PC-9 (cell line): ENCODE measurements at places on chromosomes 2 and 18.

DNA sequence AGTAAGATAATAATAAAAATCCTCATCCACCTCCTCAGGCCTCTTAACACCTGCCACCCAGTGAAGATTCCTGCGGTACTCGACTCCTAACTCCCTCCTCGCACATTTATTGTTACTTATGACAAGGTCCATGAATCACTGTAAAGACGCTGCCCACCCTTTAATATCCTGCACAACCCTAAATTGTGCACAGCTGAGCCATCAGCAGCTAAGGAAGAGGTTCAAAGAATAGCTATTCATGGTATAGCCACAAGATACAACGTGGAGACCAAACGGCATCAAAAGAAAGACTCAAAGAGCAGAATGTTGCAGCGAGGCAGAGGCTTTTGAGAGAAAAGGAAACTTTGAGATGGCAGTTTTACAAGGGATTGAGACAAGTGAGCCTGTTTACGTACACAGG lies 266.3 kb downstream of the SATB2 start:
- DNase-seq = no peak

DNA sequence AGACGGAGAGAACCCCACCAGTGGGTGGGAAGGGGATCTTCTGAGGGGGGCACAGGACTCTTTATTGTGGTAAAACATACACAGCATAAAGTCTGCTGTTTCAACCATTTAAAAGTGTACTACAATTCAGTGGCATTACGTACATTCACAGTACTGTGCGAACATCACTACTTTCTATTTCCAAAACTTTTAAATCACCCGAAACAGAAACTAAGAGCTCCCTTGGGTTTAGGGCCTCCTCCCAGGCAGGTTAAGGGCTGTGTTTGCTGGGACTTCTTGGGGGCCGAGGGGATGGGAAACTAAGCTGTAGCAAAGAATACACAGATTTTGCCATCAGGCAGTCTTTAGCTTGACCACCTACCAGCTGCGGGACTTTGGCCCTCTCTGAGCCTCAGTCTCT lies 242.0 kb downstream of the HAUS1 start:
- no peak for DNase-seq

DNA sequence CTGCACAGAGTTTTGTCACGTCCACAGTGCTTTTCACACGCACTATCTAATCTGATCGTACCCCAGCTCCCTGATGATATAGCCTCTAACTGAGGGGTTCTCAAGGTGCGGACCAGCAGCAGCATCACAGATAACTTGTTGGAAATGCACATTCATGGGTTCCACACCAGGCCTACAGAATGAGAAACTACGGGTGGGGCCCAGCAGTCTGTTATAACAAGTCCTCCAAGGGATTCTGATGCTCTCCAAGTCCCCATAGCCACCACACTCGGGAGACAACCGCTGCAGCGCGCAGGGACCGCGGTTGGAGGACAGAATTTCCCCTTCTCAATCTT lies 745 bp upstream of the BZW1 start:
- no peak for DNase-seq

GRCh38 chr2:191459158-191459557 lies 214.0 kb downstream of the MYO1B start:
- no peak for DNase-seq

DNA sequence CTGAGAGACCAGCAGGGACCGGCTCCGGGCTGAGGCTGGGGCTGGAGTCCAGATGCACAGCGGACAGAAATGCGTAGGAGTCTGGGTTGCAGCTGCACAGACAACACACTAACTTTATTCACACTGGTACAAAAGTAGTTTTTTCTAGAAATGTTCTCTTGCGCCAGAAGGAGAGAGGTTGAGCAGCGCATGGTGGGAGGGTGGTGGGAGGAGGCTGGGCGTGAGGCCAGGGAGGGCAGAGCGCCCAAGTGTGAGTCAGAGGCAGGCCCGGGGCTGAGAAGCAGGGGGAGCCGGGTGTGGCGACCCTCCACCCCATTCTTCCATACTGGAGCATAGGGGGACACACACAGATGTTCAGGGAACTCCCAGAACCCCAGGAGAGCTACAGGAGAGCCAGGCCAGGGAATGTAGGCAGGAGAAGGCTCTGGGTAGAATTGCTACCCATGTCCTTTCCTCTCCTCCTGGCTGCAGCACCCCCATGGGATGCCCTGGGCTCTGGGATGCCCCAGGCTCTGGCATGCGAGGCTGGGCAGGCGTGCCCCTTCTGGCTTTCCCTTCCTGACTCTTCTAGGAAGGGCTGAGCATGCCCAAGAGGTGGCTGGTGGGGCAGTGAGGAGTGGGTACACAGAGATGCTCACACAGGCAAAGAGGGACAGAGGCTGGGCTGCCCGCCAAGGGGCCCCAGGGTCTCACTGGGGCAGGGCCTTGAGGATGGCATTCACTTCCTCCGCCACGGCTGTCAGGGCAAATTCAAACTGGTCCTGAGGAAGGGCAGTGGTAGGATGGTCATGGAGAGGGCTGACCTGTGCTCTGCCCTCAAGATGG lies 10.6 kb downstream of the DNAJB2 start:
- peak; percentile 82 for DNase-seq

GRCh38 chr2:126753501-126754212 lies 97.7 kb downstream of the GYPC start:
- DNase-seq = no peak

GRCh38 chr2:24045511-24046508 lies 1.4 kb downstream of the WDCP start:
- no peak for DNase-seq

DNA sequence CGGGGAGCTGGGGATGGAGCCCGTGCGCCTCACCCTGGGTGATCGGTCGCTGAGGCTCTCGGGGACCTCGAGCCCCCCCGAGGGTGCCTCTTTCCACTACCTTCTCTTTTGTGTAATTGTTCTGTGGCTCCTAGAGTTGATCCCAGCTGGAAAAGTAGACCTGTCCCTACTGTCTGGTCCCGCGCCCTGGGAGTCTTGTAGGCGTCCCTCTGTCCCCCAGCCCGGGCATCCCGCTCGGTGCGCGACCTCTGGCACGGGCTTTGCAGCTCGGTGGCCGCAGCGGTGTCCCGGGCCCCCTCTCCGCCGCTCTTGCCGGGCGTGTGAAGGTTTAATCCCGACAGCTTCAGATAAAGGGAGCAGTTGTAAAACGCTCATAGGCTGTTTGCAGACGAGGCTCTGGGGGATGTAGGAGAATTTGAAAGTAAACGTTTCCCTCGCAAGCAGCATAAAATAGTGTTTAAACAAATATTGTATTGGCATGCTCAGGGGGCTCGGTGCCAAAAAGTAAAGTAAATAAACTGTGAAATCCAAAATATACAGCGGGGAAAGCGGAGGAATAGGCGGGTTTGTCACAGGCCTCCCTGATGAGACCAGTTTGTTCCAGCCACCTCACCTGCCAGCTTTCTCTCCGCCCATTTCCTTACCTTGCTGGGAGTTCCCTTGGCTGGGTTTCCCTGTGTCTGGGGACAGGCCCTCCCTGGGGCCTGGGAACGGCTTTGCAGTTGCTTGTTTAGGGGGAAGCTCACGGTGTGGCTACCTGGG lies 1.9 kb downstream of the GLI2 start:
- no peak for DNase-seq

DNA sequence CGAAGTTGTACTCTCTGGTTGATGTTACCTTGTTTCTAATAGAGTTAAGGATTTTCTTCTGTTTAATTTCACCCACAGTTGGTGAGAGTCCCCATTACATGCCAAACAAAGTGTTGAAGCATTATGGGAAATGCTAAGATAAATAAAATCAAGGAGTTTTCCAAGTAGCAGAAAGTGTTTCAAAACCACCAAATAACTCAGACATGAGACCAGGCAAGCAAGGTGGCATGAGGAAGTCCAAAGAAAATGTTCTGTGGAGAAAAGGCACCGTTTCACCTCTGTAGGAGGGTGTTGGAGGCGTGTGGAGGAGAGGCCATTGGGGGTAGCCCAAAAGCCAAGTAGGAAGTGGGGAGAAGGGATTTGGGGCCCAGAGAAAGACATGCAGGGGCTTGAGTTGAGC lies 8.7 kb downstream of the CFAP221 start:
- DNase-seq = no peak

GRCh38 chr18:57516056-57516455 lies 70.4 kb downstream of the FECH start:
- DNase-seq = no peak

GRCh38 chr2:230902180-230902899 lies 22.7 kb downstream of the GPR55 start:
- peak; percentile 43 for DNase-seq

- DNase-seq = no peak
These were observed 87.3 kb upstream of the TLK1 start for GRCh38 chr2:171247741-171248662.
